Gastrocnemius medialis (tissue), 4 donors: ENCODE measurements at places on chromosomes 3 and 15. TPM values are rescaled to one million over a fixed set of nuclear protein-coding genes. Genes with fewer than 3 reads are reported as not detected.

DNA sequence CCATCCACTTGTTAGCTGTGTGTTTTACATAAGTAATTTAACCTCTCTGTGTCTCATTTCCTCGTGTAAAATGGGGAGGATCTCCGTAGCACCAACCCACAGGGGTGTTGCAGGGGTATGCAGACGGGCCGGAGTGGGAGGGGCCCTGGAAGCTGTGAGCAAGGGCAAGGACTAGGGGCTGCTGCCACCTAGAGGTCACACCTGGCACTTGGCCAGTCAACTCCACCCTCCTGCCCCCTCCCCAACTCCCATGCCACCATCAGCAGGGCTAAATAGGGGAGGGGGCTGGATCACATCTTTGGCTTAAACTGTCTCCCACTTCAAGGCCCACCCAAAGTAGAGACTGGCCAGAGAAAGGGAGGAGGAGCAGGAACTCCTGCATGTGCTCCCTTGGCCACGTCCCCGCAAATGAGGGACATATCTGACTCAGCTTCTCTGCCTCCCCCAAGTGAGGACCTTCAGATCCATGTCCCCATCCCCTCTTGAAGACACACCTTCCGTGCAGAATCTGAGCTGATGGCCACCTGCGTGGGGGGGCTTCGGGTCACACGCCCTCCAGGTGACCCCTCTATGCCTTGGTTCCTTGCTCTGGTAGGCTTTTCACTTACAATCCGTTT, 2.6 kb downstream of the CCDC9B start:
- peaks cover 18% of the 10 kb centered on the region for H3K36me3 ChIP-seq
- H3K27me3 ChIP-seq = no peaks in the 10 kb centered on the region
- H3K27ac ChIP-seq = peak overlapping the region; percentile 99
- DNase-seq = peak; percentile 64
- no peak overlapping the region for H3K4me3 ChIP-seq

DNA sequence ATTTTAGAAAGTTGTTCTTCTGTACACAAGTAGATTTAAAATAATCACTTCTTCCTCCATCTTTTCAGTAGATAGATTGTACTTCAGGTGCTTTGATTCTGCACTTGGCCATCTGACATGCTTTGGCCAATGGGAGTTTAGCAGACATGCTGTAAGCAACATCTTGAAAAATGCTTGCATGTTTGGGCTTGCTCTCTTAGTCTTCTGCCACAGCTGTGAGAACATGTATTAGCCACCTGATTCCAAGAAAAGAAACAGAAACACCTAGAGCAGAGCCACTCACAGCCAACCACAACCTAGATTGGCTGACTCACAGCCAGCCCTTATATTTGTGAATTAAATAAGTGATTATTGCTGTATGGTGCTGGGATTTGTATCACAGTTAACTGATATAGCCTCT, 70.2 kb upstream of the GADL1 start:
- H3K27ac ChIP-seq = no peak overlapping the region
- no peaks in the 10 kb centered on the region for H3K36me3 ChIP-seq
- no peaks in the 10 kb centered on the region for H3K27me3 ChIP-seq
- no peaks in the 10 kb centered on the region for H3K4me1 ChIP-seq
- DNase-seq = no peak
- H3K4me3 ChIP-seq = no peak overlapping the region

DNA sequence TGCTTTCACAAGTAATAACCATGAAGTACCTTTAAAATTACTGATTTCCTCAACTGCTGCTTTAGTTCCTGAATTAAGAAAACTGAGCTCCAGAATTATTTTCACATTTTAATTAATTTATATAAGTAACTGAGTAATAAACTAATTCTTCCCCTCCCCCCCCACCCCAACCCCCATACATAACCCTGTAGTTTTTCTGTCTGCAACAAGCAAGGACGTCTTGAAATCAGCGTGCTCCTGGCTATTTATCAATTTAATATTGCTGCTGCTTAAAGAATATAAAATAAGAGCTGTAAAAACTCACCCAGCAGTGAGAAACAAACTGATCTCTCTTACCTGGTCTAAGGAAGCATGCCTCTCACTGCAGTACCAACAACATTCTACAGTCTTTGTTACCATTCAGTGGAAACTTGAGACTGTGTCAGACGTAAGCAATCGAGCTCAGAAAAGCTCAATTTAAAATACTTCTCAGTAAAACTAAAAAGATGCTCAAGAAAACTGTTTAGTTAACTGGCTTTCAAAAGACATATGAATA, 121.0 kb downstream of the TFDP2 start:
- H3K27me3 ChIP-seq = no peaks in the 10 kb centered on the region
- peak overlapping the region; percentile 12 for H3K27ac ChIP-seq
- peak overlapping the region; percentile 43 for H3K4me3 ChIP-seq

DNA sequence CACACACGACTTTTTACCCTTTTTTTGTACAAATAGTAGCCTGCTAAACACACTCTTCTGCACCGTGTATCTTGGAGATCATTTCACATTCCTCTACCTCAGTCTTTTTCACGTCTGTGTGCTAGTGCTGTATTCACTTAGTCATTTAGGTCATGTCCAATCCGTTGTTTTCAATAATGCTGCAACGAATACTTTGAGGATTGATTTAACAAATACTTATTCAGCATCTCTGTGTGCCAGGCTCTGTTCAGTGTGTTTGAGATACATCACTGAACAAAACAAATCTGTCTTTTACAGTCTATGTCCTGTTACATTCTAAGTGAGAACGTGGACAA, 882 bp downstream of the JMJD7 start:
- H3K27me3 ChIP-seq = no peaks in the 10 kb centered on the region
- DNase-seq = no peak
- H3K27ac ChIP-seq = peak overlapping the region; percentile 87
- peaks cover 25% of the 10 kb centered on the region for H3K36me3 ChIP-seq
- peak overlapping the region; percentile 63 for H3K4me3 ChIP-seq
- peaks cover 18% of the 10 kb centered on the region for H3K4me1 ChIP-seq

The CYP1A2 gene
- not detected for total RNA-seq
